ENCODE measurements at places on chromosomes 4 and X.

DNA sequence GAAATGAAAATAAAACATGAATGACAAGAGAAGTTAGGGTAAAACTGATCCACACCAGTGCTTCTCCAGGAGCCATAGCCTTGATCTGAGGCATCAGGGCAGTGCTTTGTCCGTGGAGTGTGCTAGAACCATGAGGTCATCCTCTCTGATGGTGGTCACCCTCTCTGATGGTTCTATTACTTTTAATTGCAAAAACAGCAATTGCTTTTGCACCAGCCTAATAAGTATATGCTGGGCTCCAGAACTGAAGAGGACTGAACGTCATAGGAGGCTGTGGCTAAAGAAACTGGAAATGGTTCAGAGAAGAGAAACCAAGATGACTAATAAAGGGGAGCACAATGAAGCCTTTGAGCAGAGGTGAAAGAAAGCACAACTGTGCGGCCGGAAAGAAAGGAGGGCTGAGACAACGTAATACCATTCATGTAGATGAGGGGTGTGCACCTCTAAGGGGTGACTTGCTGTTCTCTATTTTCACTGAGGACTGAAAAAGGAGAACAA is 17.0 kb upstream of the TMEM154 start:
- no peak for DNase-seq

DNA sequence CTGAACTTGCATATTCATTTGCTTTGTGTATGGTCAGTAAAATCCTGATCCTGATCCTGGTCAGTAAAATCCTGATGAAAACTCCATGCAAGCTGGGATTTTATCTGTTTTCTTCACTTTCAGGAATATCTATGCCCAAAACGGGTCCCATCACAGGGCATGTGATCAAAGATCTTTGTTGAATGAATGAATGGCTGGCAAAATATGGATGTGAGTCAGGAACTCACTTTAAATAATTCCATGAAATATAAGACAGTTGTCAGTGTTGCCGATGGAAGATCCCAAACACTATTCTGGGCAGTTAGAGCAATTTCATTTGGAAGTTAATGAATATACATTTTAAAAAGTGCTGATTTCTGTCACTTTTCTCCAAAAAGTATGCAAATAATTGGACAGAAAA is 598.4 kb downstream of the GBA3 start:
- no peak for DNase-seq

DNA sequence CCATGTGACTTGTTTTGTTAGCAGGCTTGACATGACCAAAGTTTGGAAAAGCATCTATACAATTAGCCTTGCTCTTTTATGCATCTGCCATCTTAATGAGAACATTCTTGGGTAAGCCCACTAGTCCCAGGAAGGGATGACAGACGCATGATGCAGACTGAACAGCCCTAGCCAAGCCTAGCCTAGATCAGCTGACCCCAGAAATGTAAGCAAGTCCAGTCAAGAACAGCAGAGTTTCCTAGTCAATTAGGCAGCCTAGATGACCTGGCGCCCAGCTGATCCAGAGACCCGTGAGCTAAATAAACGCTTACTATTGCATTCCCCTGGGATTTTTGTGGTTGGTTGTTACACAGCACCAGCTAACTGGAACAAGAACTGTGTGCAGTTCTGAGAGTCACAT is 457.9 kb downstream of the BCOR start:
- DNase-seq: no peak

GRCh38 chr4:147772459-147772969 is 40.6 kb downstream of the ARHGAP10 start:
- DNase-seq: no peak

DNA sequence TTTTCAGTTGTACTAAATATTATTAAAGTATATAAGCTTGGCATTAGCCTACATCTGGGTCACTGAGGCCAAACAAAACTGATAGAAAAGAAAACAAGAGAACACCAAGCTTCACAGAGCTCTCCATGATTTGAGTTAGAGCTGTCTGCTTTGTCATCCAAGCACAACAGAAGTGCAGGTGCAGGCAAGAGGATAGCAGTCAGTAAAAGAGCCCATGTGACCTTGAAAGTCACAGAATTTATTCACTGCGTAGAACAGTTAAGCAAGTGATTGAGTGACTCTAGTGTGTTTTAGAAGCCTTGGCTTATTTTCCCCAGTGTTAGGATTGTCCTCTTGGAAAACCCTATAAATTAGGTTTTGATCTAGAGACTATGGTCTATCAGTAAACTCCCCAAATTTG is 49.4 kb upstream of the PRDM5 start:
- DNase-seq: no peak

Data from cerebellar nuclear complex (tissue), 1 donor.